ENCODE measurements at places on chromosomes 5 and 9. TPM values are rescaled to one million over a fixed set of nuclear protein-coding genes. Genes with fewer than 3 reads are reported as not detected.

- DNase-seq: no peak
These were observed 39.4 kb downstream of the NNT start for GRCh38 chr5:43642428-43642827.

- DNase-seq: peak; percentile 48
These were observed 246.5 kb downstream of the PTPRD start for GRCh38 chr9:10366171-10366779.

DNA sequence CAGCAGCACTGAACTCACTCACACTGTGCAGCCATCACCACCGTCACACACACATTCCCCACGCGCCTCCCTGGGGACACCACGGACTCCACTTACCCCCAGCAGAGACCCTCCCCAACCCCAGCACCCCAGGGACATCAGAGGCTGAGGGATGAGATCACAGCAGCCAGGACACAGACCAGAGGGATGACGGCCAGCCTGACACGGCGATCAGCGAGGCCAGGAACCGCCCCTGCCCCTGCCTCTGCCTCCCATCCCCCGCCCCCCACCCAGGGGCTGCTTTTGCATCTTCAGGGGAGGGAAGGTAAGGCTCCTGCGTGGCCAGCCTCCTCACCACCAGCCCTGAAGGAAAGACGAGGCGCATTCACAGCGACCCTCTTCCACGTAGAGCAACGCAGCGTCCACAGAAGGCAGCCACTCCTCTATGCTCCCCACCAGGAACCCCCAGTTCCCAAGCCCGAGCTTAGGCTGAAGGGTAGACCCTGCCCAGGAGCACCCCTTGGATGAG lies 104.5 kb downstream of the VAV2 start:
- DNase-seq: no peak

GRCh38 chr5:31769530-31769929 lies 130.6 kb downstream of the PDZD2 start:
- no peak for DNase-seq

GRCh38 chr5:95846554-95847260 lies 24.2 kb upstream of the GLRX start:
- DNase-seq: no peak

DNA sequence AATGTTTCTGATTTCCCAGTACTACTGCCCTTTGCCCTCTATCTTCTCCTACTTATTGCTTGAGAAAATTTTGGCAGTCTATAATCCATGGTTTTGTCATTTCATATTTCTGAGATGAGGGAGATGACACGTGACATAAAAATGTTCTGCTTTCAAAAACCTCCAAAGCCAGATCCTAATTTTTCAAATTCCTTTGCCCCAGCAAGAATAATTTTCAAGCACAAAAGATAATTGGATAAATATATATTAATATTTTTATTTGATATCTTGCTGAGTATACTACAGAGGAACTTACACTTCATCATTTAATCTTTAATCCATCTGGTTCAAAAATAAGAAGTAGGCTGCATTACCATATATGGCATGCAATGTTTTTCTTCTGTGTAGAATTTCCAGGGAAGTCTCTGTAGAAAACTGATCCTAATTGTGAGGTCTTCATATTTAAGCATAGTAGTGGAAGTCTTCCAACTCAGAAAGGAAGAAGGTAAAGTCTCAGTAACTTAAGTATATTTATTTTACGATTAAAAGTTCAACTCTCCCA lies 1738.8 kb downstream of the EFNA5 start:
- DNase-seq: no peak

- no peak for DNase-seq
These were observed 3.7 kb upstream of the PAPPA start for GRCh38 chr9:116149844-116150243.

DNA sequence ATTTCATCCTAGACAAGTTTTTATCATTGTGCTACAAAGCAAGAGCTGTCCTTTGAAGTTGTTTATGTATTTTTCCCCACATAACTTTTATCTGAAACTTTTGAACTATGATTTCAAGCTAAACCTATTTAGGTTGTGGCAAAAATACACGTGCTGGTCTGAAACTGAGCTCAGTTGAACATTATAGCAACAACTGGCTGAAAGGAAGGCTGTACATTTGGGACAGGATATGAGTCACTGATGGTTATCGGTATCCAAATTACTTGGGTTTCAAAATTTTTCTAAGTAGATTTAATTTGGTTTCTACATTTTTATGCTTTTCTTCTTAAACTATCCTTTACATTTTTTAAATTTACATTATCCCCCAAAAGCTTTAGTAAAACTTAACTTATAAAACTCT lies 627.3 kb upstream of the NUDT12 start:
- no peak for DNase-seq

- DNase-seq: no peak
These were observed 49.7 kb downstream of the NNT start for GRCh38 chr5:43652537-43653302.

- no peak for DNase-seq
These were observed 4.0 kb downstream of the SAP30L start for GRCh38 chr5:154449786-154450185.

DNA sequence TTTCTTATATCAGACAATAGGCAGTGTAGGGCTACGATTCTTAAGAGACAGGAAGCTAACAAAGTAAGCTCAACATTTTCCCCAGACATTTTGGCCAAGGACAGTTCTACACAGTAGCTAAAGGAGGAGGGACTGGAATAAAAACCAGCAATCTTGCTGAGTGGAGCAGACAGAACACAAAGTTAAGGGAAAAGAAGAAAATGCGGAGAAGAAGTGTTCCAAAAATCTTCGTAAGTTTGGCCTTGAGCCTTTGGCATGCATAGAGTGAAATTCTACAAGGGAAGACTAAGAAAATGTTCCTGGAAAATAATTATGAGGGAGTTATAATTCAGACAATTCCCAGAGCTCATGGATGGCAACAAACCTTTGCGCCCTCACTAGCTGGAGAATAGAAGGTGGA lies 748.0 kb upstream of the CTNND2 start:
- DNase-seq: no peak

DNA sequence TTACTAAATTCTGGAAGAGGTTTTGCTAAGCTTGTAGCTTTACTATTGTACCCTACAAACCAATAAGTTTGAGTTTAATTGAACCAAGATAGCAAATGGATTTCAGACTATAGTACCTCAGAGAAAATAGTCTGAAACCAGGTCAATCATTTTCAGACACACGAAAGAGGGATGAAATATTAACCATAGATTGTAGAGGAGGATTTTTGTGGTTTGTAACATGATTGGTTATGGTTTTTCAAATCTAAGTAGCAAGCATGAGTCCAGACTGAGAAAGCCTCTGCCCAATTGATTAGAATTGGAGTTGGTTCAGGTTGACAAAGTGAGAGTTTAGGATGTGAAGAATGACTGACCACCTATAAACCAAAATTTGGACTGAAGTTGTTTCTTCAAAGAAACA lies 562.7 kb upstream of the DMAC1 start:
- no peak for DNase-seq

DNA sequence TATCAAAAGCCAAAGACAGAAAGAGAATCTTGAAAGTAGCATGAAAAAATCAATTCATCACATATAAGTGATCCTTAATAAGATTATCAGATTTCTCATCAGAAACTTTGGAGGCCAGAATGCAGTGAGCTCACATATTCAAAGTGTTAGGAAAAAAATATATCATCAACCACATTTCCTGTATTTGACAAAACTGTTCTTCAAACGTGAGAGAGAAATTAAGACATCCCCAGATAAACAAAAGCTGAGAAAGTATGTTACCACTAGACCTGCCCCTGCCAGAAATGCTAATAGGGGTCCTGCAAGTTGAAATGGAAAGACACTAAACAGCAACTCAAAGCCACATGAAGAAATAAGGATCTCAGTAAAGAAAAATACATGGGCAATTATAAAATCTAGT lies 29.9 kb downstream of the HACD4 start:
- DNase-seq: no peak

DNA sequence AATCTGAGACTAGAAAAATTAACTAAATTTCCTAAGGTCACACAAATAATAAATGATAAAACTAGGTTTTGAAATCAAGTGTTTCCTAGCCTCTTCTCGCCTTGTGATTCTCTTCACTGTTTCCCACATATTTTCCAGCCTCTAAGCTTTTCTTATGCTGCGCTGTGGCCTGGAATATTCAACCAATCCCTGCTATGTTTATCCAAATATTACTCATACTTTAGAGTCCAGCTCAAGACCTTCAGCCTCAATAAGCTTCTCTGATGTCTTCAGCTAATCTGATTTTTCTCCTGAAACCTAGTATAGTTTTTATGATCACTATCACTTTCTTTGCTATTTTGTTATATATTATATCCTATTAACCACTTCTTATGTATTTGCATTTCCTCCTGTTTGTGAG lies 303.1 kb upstream of the CDH6 start:
- DNase-seq: no peak

DNA sequence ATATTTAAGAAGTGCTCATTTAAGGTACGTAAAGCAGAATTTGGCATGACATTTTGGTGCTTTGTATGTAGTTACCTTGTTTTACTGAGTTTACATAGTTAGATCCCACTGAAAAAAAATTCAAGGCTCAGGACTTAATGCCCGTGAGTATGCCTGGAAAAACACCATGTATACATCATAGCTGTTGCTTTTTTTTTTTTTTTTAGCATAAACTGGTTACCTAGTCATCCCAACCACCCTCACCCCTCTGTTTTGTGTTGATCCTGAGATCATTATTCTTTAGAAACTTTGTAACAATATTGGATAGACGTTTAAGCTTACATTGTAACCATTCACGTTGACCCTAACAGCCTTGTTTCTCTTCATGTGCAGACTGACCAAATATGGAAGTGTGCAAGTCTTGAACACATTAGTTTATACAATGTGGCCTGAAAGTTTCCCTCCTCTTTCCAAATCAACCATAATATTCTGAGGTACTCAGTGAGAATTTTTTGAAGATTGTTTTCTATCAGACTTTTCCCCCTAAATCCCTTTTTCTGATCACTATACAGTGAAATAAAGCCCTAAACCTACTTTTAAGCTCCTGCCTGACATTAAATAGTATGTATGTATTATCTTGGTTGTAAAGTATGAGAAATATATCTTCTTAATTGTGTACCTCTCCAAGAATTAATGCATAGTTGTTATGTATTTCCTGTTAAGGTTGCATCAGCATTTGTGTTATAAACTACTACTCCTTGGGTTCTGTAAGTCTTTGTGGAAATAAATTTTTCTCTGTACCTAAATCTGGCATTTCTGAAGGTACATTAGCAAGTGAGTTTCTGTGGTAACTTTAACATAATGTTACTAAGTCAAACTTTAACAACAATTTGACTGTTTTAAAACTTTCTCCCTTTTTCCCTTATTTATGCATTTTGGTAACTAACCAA lies 4.4 kb downstream of the RABGAP1 start:
- no peak for DNase-seq

- no peak for DNase-seq
These were observed 277.2 kb downstream of the TRIM32 start for GRCh38 chr9:116964258-116964657.

DNA sequence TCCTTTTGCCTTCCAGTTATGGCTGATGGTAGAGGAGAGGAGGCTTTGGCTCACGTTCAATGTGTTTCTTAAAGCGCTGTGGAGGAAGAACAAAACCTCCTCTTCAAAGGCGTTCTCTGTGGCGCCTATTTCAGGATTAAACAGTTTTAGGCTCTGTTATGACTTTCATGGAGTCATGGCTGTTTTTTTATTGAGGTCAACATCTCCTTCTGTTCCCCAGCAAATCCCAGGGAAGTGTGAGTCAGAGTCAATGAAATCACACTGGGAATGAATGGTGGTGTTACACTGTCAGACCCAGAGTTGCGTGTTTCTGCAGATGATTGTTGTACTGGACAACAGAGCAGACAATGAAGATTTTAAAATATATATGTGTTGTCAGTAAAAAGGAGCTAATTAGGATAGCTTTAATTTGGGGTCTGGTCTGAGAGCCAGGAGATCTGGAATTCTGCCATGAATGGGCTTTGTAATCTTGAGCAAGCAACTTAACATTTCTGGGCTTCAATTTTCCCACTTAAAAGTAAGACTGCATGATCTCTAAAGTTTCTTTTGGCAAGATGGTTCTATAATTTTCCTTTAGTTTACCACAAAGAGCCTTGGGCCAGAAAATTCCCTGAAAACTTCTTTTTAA lies 240.7 kb downstream of the CSNK1G3 start:
- no peak for DNase-seq

DNA sequence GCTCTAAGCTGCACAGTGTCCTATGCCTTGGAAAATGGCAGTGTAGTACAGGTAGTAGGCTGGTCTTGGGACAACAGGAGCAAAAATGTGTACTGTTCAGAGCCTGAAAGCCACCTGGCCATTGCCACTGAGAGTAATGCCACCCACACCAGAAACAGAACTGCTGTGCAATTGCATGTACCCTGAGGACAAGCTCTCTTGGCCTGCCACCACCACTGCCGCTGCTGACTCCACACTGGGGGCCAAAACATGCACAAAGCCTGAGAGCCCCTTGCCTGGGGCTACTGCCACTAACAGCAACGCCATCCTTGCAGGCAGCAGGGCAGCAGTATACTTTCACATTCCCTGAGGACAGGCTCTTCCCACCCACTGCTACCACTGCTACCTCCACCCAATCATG lies 251.9 kb upstream of the CDH12 start:
- DNase-seq: no peak

The UNC5A gene
- 0.70 TPM for polyA plus RNA-seq

The SREK1IP1 gene
- 27.4 TPM for polyA plus RNA-seq

The CDC25C gene
- polyA plus RNA-seq: 10.2 TPM

The MGAT1 gene
- polyA plus RNA-seq: 104 TPM
